DMS79 treated with DMSO at 0.1 percent for 48 hours (cell line): ENCODE measurements at places on chromosomes 7 and 10.

- peak; percentile 44 for DNase-seq
Observed at GRCh38 chr10:90432866-90433265, 425.0 kb downstream of the HTR7 start.

DNA sequence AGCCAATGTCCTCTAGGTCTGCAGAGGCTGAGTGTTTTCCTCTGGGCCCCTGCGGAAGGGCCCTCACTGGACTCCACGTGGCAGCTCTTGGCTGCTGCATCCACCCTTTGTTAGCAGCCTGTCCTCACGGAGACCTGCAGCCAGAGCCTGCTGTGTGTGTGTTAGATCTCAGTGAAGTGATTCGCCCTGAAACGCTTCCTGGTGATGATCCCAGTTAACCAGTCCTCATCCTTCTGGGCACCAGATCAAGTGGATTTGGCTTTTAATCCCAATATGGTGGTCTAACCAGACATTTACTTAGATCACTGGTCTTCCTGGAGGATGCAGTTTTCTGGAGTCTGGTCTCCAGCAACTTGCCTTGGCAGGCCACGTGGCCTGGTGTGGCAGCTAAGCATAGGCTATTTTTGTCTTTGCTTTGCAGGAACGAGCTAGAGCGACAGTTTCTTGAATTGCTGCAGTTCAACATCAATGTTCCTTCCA, 39.5 kb upstream of the GJD4 start:
- no peak for DNase-seq

GRCh38 chr10:101467286-101467770, 113.4 kb downstream of the BTRC start:
- peak; percentile 32 for DNase-seq

DNA sequence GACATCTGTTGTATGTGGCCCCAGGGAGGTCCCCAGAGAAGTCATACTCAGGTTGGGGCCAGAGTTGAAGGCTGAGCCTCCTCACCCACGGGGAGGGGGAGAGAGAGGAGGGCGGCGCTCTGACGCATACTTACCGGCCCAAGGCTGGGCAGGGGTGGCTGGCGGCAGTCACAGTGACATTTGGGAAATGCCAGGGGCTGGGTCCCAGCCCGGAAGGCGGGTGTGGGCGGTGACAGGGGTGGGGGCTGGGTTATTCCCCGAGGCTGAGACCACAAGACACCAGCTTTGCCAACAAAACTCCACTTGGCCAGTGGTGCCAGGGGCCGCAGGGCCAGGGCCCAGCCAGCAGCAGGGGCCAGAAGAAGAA, 41.1 kb downstream of the RASGEF1A start:
- DNase-seq, result no peak

DNA sequence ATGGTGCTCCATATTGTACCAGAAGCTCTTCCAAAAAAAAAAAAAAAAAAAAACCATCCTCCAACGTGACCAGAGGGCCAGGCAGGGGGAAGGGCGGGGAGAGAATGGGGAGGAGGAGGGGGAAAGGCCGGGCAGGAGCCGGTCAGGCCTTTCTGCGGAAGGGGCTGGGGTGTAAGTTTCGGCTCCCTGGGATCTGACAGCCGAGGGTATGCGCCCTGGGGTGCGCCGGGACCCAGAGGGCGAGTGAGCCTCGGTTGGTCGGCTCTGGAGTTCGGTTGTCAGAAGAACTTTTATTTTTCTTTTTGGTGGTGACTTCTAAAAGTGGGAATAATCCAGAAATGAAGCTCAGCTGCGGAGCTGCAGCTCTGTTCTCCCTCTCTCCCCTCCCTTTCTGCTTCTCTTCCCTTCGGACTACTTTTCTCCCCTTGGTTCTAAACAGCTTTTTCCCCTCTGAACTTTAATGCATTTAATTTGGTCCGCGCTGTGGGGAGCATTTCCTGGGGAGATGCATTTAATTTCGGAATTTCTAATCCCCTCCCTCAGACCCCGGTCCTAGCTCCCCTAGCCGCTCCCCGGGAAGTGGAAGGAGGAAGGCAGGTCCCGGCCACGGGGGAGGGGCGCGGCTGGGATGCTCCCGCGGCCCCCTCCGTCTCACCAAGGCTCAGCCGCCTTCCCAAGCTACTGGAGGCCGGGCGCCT, 3.9 kb upstream of the PAX2 start:
- DNase-seq, result no peak

GRCh38 chr10:110756876-110757275, 112.7 kb downstream of the RBM20 start:
- DNase-seq, result no peak

GRCh38 chr7:6436385-6436685, 11.4 kb downstream of the DAGLB start:
- DNase-seq, result no peak

DNA sequence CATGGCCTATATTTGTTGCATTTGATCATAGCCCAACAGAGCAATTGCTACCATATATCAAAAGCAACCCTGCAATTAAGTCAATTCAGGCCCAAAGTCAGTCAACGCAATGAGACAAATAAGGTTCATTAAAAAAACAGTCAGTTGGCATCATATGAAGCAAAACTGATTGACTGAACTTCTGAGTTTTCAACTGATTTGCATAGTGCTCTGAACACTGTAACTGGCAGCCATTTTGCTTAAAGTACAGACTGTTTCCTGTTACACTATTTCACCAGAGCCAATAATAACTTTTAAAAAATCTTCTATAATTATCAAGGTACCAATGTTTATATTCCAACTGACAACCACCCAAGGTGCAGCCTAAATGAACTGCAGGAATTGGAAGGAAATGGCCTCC, 68.4 kb upstream of the RAPGEF5 start:
- no peak for DNase-seq

GRCh38 chr7:75048435-75049379, 24.9 kb downstream of the RCC1L start:
- DNase-seq, result no peak

GRCh38 chr7:159084069-159084801, 60.4 kb downstream of the VIPR2 start:
- no peak for DNase-seq

DNA sequence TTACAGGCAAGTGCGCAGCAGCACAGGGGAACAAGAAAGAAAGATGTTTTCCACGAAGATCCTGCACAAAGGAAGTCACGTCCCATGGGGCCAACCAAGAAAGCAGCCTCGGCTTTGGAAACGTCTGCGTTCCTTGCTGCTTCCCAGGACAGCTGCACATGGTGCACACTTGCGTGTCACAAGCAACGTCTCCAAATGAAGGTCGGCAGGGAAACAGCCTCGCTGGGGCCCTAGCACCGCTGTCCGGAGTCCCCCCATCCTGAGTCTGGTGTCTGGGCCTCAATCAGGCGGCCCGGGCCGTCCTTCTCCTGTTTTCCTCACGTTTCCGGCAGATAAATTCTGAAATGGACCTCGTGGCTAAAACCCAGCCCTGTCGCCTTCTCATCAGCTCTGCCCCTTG, 206.2 kb downstream of the DIP2C start:
- no peak for DNase-seq

DNA sequence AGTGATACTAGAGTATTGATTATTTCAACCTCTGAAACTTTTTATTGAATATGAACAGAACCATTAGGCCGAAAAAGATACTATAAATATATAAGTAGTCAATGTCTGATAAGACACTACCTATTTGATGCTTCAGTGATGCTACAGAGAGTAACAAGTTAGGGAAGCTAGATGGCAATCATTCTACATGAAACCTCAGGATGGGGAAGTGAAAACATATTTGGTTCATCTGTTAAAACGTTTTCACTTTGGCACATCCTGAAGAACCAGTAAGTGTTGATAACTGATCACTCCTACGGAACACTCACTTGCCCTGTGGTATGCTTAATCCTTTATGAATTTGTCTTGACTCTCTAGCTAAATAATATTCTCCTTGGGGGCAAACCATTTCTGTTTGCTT, 1064.9 kb downstream of the NXPH1 start:
- DNase-seq, result no peak

- DNase-seq, result no peak
Observed at GRCh38 chr10:62938672-62939071, 122.5 kb upstream of the EGR2 start.

GRCh38 chr10:129365767-129366402, 101.2 kb upstream of the MGMT start:
- DNase-seq, result no peak

- DNase-seq, result peak; percentile 43
Observed at GRCh38 chr7:91940171-91940570, 491 bp upstream of the AKAP9 start.

DNA sequence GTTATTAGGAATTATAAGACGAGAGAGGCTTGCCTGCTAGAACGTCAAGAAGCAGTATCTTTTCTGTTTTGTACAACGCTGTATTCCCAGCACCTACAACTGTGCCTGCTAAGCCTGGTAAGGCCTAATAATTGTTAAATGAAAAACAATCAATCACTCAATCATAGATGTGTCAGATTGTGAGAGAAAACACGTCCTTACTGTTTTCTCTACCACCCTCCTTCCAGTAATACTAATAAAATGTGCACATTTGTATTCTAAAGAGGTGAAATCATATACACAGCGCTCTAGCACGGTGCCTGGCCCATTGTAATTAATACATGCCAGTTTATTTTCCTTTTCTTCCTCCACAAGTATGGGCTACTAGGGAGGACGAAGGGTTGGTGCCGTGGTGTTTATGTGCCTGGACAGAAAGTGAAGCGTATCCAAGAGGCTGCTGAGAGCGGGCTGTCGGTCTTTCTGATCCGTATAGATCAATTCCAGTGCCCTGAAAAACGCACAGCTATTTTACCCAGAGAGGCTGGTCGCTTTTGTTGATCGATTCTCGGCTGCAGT, 1.5 kb upstream of the AUTS2 start:
- DNase-seq, result no peak

- DNase-seq, result no peak
Observed at GRCh38 chr7:12594122-12594897, 23.8 kb downstream of the SCIN start.

- DNase-seq, result no peak
Observed at GRCh38 chr7:80207501-80207900, 72.9 kb downstream of the GNAI1 start.

DNA sequence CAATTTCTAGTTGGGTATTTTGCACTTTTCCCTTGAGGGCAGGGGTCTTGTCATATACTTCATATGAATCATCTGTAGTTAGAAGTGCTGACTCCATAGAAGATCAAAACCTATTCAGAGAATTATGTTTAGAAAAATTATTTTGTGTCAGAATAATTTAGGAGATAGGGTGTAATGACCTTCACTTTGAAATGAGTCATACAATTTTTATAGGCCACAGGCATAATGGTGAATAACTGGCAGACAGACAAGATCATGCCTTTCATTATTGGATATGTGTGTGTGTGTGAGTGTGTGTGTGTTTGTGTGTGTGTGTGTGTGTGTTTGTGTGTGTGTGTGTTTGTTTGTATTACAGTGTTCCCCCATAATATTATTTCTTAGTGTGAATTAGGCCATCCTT, 523.0 kb downstream of the ANKRD7 start:
- no peak for DNase-seq

DNA sequence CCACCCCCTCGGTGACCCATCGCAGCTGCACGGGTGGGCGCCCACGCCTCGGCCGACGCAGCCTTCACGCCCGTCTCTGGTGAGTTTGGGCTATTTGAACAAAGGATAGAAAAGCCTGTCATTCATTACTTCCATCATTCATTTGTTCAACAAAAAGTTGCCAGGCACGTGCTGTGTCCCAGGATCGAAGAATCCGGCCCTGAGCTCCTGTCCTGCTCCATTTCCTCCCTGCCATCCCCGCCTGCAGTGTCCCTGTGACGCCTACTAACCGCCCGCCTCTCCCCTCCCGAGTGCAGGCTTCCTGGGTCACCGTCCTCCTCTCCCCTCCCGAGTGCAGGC, 340.1 kb downstream of the WDR37 start:
- DNase-seq, result no peak

DNA sequence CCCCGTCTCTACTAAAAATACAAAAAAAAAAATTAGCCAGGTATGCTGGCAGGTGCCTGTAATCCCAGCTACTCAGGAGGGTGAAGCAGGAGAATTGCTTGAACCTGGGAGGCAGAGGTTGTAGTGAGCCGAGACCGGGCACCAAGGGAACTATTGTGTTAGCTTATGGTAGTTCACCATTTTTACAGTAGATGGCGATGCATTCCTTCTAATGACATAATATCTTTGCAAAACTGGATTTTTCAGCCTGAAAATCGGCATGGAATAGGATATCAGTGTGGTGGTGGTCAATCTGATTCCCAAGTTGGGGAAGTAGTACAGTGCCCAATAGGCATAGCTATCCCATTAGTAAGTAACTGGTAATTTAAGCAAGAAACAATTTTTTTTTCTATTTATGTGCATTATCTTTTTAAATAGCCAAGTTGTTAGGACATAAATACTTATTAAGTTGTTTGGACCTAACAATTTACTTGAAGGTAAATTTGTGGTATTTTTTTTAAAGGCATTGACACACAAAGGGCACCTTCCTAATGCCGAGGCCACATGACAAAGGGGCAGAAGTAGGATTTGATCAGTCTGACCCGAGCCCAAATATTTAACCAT, 17.6 kb upstream of the IMPDH1 start:
- DNase-seq, result peak; percentile 58

DNA sequence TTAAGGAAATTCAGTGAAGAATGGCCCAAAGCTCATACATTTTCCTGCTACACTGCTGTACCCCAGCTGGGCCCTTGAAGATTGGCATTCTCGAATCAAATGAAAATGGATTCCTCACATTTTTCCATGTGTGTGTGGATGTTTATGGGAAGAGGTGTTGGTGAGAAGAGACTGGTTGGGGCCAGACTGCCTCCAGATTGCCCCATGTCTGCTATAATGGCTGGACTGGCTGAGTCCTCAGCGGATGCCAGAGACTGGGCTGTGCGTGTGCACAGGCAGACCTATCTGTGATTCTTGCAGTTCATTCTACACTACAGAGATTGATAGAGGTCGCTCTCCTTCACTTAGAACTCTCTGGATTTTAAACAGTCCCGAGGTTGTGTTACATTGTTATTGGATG, 183.6 kb upstream of the GDF10 start:
- DNase-seq, result no peak

- DNase-seq, result no peak
Observed at GRCh38 chr7:130268463-130269317, 2.0 kb downstream of the CPA2 start.

GRCh38 chr10:33120275-33120674, 162.2 kb upstream of the ITGB1 start:
- DNase-seq, result no peak

GRCh38 chr7:28236560-28236959, 56.0 kb upstream of the JAZF1 start:
- no peak for DNase-seq

GRCh38 chr7:154960063-154960790, 42.7 kb downstream of the PAXIP1 start:
- no peak for DNase-seq

GRCh38 chr7:138974675-138975292, 6.4 kb downstream of the KIAA1549 start:
- peak; percentile 8 for DNase-seq

GRCh38 chr10:29534590-29534989, 100.2 kb downstream of the SVIL start:
- no peak for DNase-seq
